ENCODE measurements at places on chromosomes 4 and X.

DNA sequence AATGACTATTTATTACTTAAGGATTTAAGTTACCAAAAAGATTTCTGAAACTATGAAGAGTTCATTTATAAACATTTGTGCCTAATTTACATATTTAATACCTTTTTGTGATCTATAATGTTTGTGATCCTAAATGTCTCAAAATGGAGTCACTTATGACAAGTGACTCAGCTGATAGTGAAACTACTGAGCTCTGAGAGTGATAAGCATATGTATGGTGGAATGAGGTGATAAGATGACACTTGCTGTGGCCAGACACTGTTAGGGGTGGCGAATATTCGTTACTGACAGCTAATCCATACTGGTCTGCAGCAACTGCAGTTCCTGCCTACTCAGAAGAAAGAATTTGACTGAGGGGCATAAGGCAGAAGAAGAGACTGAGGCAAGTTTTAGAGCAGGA is 5.5 kb upstream of the NXF3 start:
- no peak for DNase-seq

DNA sequence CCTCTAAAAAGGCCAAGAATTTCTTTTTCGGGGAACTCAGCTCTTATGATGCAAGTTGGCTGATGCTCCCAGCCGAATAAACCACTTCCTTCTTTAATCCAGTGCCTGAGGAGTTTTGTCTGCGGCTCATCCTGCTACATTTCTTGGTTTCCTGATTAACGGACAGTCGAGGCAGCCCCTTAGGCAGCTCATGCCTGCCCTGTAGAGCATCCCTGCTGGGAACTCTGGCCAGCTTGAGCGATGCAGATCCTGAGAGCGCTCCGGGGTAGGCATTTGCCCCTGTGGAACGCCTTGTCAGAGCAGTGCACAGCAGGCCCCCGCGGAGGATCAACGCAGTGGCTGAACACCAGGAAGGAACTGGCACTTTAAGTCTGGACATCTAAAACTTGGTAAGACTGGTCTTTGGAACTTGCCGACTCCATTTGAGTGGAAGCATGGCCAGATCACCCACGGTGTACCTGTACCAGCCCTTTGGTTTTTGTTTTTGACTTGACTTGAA is 3.1 kb downstream of the CT45A10 start:
- no peak for DNase-seq

DNA sequence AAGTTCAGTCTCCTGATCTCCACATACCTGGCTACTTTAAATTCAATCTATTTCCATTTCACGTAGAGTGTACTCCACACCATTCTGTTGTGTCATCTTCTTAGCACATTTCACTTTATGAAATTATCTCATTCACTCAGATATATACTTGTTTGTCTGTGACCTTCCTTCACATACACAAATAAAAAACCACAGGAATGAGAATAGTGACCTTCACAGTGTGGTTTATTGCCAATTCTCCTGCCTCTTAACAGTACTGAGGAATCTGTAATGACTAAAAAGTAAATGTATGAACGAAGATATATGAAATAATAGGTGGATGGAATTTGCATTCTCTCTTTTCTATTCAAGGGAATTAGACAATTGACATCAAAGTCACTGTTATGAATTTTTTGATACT is 183.9 kb upstream of the PCDH7 start:
- no peak for DNase-seq

- DNase-seq, result no peak
Observed at GRCh38 chr4:185257086-185257485, 47.7 kb downstream of the SNX25 start.

Data from CD4-positive, alpha-beta T cell treated with Interleukin-6 at 100 ng/mL for 8 hours (primary cell).